ENCODE measurements at places on chromosomes 1 and 21. TPM values are rescaled to one million over a fixed set of nuclear protein-coding genes. Genes with fewer than 3 reads are reported as not detected.

HSPA6 gene
- total RNA-seq = 0.54 TPM

IL10 gene
- total RNA-seq = not detected

SLC44A3 gene
- 0.54 TPM for total RNA-seq

SLC6A17 gene
- total RNA-seq = 0.54 TPM

LGALS8 gene
- total RNA-seq = 57.7 TPM

STIL gene
- 17.2 TPM for total RNA-seq

RAB42 gene
- total RNA-seq = 0.83 TPM

UBE2U gene
- not detected for total RNA-seq

CFHR2 gene
- total RNA-seq = not detected

TFF2 gene
- total RNA-seq = not detected

AGBL4 gene
- total RNA-seq = not detected

RBP7 gene
- total RNA-seq = not detected

PIGC gene
- total RNA-seq = 19.4 TPM

HSPG2 gene
- 15.8 TPM for total RNA-seq

PHF13 gene
- total RNA-seq = 7.3 TPM

CD53 gene
- not detected for total RNA-seq

C1QA gene
- not detected for total RNA-seq

KLF17 gene
- total RNA-seq = 0.28 TPM

FYB2 gene
- total RNA-seq = not detected

REG4 gene
- not detected for total RNA-seq

LYPD8 gene
- total RNA-seq = not detected

ACTA1 gene
- total RNA-seq = not detected

SRGAP2B gene
- 69.2 TPM for total RNA-seq

AP4B1 gene
- total RNA-seq = 18.1 TPM

CFHR5 gene
- total RNA-seq = not detected

DVL1 gene
- total RNA-seq = 27.5 TPM

CELA3A gene
- not detected for total RNA-seq

SLC45A3 gene
- total RNA-seq = 1.1 TPM

CD84 gene
- total RNA-seq = not detected

SEMA6C gene
- 0.56 TPM for total RNA-seq

ABCA4 gene
- total RNA-seq = under 0.01 TPM

CTSK gene
- total RNA-seq = 7.7 TPM

CLEC20A gene
- total RNA-seq = not detected

LYSMD1 gene
- 10.4 TPM for total RNA-seq

ALG6 gene
- total RNA-seq = 12.2 TPM

OR2L2 gene
- not detected for total RNA-seq

LIPI gene
- total RNA-seq = not detected

CFAP74 gene
- total RNA-seq = not detected

NFIA gene
- 2.2 TPM for total RNA-seq

IL24 gene
- under 0.01 TPM for total RNA-seq

NKAIN1 gene
- under 0.01 TPM for total RNA-seq

ETV3L gene
- not detected for total RNA-seq

TMEM222 gene
- 19.9 TPM for total RNA-seq

SPOCD1 gene
- 42.2 TPM for total RNA-seq

FCRL6 gene
- total RNA-seq = not detected

TRIM46 gene
- total RNA-seq = 2.5 TPM

GJA5 gene
- not detected for total RNA-seq

FOXD3 gene
- total RNA-seq = not detected

VCAM1 gene
- 19.7 TPM for total RNA-seq

Data from IMR-90 (cell line).